ENCODE measurements at places on chromosomes 2 and 18.

GRCh38 chr2:202208526-202208925, 29.9 kb downstream of the SUMO1 start:
- no peak for DNase-seq

DNA sequence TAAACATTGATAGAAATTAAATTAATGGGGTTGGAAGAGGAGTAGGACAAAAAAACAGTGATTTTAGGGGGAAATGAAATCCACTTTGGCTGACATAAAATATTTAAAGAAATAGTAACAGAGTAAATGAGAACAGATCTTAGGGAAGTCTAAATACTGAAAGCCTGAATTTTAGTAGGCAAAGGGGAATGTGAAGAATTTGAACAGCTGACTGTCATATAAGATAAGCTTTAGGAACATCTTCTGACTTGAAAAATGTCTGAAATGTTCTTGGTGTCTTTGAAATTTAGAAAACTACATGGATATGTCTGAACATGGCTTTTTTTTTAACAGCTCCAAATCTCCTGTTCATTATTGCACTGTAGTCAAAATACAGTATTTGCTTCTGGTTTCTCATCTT, 150.3 kb downstream of the CALCRL start:
- DNase-seq = no peak

DNA sequence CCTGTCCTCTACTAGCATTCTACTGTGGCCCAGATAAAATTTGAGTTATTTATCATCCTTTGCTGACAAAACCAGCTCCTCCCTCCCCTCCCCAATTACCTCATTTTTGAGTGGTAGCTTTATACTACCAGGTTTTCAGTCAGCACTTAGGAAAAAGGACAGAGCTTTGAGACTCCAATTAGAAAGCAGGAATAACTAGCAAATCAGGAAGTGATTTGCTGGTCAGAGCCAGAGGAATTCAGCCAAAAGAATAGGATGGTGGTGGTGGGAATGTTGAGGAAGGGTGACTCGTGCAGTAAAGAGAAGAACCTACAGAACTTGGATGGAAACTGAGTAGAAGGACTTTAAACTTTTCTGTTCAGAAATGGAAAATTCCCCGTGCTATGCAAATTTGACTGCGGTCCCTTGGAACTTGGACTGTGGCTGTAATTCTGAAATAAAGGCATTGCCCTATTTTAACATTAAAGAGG, 3.7 kb downstream of the MYL12B start:
- DNase-seq = no peak

DNA sequence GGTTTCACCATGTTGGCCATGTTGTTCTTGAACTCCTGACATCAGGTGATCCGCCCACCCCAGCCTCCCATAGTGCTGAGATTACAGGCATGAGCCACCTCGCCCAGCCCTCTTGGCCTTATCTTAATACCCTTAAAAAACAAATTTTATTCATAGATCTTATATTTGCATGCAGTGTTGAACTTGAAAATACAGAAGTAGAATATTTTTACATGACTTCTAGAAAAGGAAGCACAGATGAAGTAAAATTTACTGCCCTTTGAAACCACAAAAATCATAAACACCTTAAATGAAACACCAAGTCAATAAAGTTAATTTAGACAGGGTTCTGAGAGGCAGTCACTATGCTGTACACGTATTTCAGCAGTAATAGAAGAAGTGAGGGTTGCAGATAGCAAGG, 145.7 kb downstream of the CERS6 start:
- no peak for DNase-seq

DNA sequence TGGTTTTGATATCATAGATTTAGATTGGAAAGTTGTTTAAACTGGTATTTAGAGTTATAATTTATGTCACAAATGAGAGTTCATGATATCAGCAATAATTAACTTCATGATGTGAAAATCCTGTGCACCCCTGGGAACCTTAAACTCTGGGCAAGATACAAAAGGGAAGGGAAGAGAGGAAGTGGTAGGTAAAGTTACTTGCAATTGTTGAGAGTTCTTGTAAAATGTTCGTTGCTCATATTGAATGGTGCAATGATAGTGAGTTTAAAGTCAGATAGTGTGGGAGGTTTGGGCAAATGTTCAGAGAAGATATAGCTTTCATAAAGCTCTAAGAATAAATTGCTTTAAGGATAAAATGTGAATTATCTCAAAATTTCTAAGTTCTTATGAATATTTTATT, 75.4 kb downstream of the SP110 start:
- no peak for DNase-seq

GRCh38 chr2:46025081-46025480, 272.1 kb upstream of the EPAS1 start:
- no peak for DNase-seq

GRCh38 chr18:39486268-39486667, 1920.7 kb upstream of the CELF4 start:
- no peak for DNase-seq

DNA sequence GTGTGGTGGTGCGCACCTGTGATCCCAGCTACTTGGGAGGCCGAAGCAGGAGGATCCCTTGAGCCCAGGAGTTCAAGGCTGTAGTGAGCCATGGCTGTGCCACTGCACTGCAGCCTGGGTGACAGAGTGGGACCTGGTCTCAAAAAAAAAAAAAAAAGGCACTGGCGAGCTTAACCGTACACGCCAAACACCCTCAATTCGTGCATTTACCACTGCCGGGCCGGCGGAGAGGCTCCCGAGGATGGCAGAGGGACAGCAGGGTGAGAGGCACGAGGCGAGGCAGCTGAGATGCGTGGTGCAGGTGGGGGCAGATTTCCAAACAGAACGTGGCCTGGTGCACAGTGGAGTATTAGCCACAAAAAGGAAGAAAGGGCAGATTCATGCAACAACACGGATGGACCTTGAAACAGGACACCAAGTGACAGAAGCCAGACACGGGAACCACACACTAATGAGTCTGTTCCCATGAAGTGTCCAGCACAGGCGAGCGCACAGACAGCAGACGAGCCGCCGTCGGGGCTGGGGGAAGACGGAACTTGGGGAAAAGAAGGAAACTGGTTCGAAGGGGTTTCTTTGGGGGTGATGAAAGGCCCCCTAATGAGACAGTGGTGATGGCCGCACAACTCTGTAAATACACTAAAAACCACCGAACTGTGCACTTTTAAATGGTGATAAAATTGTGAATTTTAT, 27.4 kb downstream of the SLC66A2 start:
- no peak for DNase-seq

- DNase-seq = no peak
Measured at GRCh38 chr2:218021536-218022071, 18.8 kb upstream of the TNS1 start.

DNA sequence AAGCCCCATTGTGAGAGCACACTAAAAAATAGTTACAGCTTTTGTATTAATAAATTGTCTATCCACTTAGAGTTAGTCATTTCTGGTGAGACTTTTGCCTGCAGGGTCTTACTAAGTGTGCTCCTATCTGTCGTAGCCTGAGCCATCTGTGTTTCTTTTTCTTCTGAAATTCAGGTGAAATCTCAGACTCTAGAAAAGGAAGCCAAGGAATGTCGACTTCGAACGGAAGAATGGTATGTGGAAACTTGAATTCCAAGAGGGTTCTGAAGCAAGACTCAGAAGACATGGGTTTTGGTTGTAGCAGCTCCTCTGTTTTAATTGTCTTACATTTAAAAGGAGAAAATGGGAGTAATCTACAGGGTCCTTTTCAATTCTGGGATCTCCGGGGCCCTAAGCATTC, 70.0 kb upstream of the STON1 start:
- no peak for DNase-seq

DNA sequence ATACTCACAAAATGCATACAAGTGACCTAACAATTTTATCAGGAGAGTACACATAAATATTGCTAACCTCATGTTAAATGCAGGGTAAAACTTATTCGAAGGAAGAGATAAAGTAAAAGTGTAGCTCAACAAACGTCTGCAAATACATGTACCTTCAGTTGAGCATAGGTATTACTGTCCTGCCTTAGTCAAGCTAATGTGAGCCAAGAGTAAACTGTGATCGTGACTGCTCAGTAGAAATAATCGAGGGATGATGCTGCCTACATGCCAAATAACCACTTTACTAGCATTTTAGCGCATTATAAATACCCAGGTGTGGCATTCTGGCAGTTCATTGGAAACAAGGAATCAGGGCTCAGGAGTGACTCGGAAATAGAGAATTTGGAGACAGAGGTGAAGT, 779.5 kb downstream of the SOCS6 start:
- DNase-seq = no peak

- DNase-seq = no peak
Measured at GRCh38 chr18:25876330-25876948, 214.0 kb downstream of the SS18 start.

GRCh38 chr2:120927265-120927628, 191.6 kb downstream of the GLI2 start:
- no peak for DNase-seq

- DNase-seq = no peak
Measured at GRCh38 chr2:218081063-218081462, 12.0 kb downstream of the RUFY4 start.

DNA sequence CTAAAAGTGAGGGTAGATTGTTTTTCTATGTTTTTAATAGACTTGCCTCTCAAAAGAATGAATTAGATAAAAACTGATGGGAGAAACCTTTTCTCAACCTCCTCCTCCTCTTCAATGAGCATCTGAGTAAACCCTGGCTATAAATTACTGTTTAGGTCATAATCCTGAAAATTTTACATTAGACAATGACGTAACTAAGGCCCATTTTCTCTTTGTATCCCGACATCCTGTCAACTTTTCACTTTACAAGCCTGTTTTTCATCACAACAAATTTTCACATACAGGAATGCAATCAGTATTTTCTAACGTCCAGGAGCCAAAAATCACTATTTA, 1.3 kb downstream of the SPIRE1 start:
- DNase-seq = no peak

- no peak for DNase-seq
Measured at GRCh38 chr2:100143286-100143685, 896 bp upstream of the AFF3 start.

DNA sequence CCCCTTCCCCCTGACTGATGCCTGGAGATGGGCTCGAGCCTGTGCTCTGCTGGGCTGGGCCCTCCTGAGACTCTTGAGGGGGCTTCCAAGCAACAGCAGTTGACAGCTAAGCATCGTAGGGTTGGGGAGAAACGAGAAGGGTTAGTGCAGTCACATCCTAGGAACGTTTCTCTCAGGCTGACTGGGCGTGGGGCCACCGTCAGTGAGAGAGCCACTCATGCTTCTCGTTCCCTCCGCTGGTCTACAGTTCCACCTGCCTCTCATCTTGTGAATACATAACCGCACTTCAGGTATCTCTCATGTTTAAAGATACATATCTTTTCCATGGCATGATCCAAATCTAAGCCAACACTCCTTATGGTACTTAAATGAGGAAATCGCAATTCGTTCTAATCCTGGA, 66.4 kb downstream of the TRAPPC12 start:
- no peak for DNase-seq

DNA sequence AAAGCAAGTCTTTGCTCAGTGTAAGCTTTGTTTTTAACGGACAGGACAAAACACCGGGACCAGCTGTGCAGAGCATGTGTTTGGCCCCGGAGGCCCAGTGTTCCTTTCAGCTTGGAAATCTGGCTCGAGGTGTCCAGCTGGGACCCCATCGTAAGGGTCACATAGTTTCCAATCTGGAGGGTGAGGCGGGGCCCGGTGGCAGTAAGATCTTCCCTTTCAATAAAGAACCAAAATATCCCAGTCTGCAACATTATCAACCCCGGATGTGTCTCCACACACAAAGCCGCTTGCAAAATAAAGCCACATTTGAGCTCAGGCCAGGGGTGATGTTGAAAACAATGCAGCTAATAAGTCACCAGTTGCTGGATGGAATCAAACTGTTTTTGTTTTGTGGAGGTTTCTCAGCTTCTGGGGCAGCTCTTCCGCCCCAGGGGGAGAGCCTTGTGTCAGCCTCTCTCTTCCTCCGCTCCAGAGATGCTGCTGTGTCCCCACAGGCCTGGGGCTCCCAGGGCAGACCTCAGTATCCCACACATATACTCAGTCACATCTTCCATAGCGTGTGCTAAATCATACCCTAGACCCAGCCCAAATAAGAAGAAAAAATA, 138.6 kb upstream of the GLI2 start:
- no peak for DNase-seq

Data from Jurkat, Clone E6-1 (cell line).